ENCODE measurements at places on chromosomes 11 and 22. TPM values are rescaled to one million over a fixed set of nuclear protein-coding genes. Genes with fewer than 3 reads are reported as not detected.
A peak's percentile ranks its signal among the peaks of the same experiment; 100 is the strongest.

GRCh38 chr22:31138126-31138525, 2.2 kb downstream of the PLA2G3 start:
- no peak for DNase-seq

DNA sequence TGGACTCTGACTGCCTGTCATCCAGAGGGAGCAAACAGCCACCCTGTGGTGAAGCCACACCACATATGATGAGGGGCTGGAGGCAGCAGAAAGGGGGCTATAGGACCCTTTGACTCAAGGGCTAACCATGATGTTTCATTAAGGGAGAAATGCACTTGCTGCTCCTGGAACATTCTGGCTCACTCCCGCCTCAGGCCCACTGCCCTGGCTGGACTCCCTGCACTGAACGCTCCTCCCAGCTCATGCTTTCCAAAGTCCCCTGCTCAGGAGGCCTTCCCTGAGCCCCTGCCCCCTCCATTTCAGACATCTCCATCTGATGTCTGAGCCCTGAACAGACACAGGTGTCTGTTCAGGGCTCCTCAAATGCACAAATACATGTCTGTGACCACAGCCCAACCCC, 69.1 kb downstream of the CDKN1C start:
- no peak for DNase-seq

DNA sequence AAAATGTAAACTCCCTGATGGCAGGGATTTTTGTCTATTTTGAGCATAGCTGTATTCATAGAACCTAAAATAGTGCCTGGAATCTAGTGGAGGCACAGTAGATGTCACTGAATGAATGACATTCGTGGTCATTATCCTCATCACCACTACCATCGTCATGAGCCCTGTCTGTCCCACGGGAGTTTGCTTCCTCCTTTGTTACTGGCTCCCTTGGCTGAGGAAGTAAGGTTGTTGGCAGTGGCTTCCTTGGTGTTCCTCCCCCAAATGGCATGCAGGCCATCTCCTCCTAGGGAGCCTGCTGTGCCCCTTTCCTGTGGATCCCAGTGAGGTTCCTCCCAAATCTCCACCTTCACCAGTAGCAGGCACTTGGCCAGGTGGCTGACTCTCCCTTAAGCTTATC, 183.0 kb downstream of the CEP164 start:
- DNase-seq, result no peak

DNA sequence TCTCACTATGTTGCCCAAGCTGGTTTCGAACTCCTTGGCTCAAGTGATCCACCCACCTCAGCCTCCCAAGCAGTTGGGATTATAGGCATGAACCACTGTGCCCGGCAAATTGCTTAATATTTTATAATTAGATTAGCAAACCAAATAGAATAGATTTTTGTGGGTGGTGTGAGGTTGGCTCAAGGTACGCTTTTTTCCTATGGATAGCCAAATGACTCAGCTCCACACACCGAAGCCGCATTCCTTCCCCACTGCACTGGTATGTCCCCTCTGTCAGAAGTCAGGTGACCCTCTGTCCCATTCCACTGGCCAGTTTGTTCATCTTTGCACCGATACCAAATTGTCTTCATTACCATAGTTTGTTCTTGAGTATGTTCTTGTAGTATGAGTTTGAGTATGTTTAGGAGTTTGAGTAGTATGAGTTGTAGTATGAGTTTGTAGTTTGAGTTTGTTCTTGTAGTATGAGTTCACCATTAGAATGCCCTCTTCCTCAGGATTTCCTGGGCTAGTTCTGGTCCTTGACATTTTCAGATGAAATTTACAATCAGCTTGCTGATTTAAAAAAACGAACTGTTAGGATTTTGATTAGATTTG, 19.4 kb downstream of the SUSD2 start:
- DNase-seq, result peak; percentile 82

GRCh38 chr11:79600711-79601110, 159.9 kb upstream of the TENM4 start:
- DNase-seq, result no peak

DNA sequence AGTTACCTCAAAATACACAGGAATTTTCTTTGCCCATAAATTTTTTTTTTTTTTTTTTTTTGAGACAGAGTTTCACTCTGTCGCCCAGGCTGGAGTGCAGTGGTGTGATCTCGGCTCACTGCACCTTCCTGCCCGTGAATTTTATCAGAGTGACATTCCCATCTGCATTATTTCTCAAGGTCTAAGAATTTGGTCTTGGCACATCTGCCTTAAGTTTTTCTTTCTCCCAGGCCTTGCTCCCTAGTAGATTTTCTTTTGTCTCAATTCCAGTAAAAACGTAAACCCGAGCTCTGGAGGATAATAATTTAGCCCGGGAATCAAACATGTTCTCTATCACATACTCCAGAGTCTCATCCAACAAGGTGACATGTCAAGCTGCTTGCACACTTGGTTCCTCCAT, 12.4 kb downstream of the TRIM6 start:
- DNase-seq, result no peak

GRCh38 chr11:86210898-86211297, 33.7 kb upstream of the EED start:
- DNase-seq, result no peak

- DNase-seq, result peak; percentile 73
Measured at GRCh38 chr11:72684236-72684912, 10.2 kb upstream of the PDE2A start.

DNA sequence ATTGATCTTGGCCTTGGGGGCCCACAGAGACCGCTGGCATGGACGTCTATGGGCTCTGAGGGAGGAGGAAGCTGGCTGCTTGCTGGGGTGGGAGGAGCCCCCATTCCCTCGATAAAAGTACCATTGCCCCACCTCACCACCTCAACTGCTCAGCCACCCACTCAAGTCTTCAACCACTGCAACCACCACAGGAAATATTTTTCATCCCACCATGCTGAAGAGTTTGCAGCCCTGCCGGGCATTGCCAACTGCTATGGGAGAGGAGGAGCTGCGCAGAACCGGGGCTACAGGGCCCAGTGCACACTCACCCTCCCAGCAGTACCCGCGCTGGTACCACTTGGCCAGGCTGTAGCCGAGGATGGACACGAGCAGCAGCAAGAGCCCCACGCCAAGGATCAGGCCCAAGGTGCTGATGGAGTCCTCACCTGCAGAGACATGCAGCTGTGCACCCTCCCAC, 29.2 kb downstream of the IL10RA start:
- no peak for DNase-seq

The PDHX gene
- 27.4 TPM for total RNA-seq

The RFPL1 gene
- total RNA-seq, result not detected

The UBQLNL gene
- 0.05 TPM for total RNA-seq

The CHST1 gene
- total RNA-seq, result 15.7 TPM
